ENCODE measurements at places on chromosomes 13 and 19.

DNA sequence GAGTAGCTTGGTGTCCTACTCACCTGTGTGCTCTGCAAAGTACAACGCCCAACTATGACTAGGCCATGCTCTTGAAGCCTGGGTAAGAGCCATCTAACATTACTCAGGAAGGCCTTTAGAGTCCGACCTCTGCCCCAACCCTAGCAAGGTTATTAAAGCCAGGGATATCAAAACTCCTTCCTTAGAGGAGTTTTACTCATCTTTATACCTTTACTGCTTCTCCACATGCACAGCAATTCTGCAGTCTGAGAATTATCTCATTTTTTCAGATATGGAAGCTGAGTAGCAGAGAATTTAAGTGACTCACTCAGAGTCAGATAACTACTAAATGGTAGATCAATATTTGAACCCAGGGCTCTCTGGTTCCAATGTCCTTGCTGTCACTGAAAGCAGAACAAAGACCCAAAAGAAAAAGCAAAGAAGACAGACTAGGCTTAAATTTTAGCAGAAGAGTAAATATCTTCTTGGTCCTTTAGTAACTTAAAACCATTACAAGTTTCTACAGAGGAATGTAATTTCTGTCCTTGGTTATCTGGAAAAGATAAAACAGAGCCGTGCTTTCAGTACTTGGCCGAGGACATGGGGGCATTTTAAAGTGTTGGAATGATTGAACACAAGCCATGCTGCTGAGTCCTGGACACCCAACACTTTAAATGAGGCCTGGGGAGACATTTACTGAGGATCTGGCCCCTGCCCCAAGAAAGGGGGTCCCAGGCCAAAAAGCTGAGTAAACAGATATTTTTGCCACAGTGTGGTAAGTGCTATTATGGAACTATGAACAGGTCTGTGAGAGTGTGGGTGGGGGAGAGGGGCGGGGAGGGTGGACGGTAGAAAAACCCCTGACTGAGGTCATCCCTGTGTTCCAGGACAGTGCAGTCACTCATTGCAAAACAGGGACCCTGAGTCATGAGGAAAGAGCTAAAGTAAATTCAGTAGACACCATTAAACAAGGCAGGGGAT lies 18.4 kb upstream of the KPNA3 start:
- no peak for DNase-seq

DNA sequence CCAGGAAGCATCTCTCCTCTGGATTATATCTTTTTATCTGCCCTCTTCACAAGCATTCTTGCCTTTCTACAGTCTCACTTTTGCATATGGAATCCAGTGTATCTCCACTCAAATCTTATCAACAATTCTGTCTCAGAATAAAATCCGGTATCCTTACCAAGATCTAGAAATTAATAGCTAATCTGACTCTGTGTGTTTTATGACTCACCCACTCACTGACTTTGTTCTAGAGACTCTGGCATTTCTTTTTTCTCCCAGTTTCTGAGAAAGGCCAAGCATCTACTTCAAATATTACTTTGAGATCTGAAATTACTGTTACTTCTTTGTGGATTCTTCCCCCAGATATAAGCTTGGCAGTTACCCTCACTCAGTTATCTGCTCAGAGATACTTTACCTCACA lies 913.5 kb upstream of the ATXN8OS start:
- no peak for DNase-seq

DNA sequence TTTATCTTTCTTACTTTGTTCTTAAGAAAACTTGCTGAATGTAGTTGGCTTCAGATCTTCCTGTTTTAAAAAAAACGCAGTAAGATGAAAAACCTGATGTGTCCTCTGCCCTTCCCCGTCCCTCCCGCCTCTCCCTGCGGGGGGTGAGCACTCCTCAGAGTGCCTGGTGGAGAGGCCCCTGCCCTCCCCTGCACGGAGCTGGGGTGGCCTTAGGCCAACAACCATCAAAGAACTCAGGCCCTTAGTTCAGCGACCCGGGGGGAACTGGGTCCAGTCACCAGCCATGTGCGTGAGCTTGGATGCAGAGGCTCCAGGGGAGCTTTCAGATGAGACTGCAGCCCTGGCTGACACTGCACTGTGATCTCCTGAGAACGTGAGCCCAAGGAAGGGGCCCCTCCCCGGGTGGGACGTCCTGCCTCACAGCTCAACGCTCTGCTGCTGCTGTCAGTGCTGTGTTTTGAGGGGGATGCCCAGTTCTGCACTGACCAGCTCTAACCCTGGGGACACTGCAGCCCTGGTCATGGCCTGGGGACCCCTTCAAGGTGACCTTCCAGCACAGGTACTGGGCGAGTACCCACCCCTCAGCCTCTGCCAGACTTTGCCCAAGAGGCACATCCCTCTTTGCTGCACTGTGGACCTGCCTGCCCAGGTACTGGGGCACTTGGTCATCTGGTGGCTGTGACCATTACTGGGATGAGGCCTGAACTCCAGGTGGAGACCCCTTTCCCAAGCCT lies 42.7 kb downstream of the ANKRD10 start:
- DNase-seq: no peak

GRCh38 chr13:76148374-76148773 lies 512.2 kb downstream of the LMO7 start:
- no peak for DNase-seq

GRCh38 chr19:38072776-38073750 lies 151.0 kb downstream of the DPF1 start:
- no peak for DNase-seq

- no peak for DNase-seq
Observed at GRCh38 chr13:35736876-35737275, 260.4 kb upstream of the MAB21L1 start.

GRCh38 chr13:49633710-49634109 lies 5.4 kb downstream of the ARL11 start:
- no peak for DNase-seq

DNA sequence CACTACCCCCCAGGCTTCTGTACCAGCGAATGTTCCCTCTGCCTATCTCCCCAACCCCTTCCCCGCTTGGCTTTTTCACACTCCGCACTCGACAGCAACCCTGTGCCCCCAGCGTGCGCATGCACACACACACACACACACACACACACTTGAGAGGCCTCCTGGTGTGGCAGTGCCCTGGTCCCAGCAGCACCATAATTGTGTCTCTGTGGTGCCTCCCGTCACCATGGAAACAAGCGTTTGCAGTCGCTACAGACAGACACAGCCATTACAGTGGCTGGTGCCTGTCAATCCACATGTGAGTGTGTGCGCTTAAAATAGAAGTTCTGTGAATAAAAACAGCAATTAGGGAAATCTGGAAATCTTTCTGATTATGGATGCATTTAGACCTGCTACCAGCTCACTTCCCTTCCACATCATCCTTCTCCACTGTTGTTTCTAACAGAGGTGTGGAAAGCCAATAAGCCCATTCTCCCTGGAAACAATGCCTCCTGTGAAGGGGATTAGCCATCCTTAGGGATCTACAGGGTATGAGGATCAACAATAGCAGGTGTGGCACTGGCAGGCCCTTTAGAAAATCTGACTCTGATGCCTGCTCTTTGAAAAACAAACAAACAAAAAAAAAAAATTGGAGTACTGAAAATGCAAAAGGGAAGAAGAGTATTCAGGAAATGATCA lies 146.3 kb downstream of the DCLK1 start:
- DNase-seq: no peak

DNA sequence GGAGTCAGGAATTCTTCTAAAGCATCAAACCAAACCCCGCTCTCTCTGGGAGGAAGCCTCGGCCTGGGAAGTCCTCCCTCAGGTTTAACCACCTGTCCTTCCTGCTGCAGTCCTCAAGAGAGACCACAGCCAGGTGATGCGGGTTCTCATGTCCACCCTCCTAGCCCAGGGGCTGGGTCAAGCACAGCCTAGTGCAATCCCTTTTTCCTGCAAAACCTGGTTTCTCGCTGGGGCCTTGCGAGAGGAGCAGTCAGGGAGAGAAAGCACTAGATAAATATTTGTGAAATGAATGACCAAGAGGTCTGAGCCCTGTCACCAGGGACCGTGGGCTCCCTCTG lies 2.4 kb downstream of the SLC8A2 start:
- no peak for DNase-seq

GRCh38 chr13:114142640-114143490 lies 10.4 kb upstream of the RASA3 start:
- no peak for DNase-seq

- DNase-seq: no peak
Observed at GRCh38 chr13:95745289-95745688, 68.3 kb downstream of the DNAJC3 start.

DNA sequence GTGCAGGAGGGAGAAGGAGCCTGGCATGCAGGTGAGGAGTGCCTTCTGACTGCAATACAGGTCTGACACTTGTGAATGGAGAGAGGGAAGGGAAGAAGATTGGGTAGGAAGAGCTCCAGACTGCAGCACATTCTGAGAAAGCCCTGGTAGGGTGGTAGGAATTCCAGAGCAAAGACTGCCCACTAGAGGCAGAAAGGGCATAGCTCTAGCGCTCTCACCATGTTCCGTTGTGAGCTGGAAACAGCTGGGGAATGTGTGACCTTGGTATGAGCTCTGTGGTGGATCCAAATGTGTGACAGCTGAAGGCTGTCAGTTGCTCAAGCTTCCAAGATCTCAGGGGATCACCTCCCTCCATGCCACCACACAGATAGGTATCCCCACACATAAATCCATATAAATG lies 2.9 kb upstream of the MTUS2 start:
- no peak for DNase-seq

DNA sequence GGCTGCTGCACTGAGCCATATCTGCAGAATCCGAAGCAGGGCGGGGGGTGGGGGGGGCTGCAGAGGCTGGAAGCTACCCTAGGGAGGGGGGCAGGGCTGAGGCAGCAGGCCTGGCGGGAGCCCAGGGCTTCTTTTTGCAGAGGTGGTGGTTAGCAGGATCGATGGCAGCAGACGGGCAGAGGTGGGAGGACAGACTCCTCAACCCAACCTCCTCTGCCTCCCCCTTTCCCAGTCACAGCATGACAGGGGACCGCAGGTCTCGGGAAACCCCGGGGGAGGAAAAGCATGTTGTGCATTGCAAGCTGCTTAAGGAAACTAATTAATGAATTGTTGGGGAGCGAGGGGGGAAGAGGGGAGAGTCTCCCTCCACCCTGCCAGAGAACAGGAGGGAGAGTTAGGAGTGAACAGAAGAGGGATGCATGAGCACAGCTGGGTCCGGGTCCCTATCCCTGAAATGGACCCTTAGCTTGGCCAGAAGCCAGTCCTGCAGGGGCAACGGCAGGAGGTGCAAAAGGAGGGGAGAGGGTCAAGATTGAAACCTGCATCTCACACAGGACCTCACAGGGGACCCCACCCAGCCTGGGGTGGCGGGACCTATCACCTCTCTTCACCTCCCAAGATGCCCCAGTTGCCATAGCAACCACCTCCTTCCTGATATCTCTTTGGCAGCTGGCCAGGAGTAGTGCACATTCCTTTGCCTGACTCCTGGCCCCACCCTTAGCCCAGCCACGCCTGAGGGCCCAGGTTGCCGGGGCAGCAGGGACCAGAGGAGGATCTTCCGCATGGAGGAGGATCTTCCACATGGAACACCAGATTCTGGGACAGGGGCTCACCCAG lies 1.8 kb downstream of the FXYD7 start:
- DNase-seq: no peak

GRCh38 chr19:42250666-42251531 lies 4.0 kb downstream of the ERF start:
- DNase-seq: no peak

DNA sequence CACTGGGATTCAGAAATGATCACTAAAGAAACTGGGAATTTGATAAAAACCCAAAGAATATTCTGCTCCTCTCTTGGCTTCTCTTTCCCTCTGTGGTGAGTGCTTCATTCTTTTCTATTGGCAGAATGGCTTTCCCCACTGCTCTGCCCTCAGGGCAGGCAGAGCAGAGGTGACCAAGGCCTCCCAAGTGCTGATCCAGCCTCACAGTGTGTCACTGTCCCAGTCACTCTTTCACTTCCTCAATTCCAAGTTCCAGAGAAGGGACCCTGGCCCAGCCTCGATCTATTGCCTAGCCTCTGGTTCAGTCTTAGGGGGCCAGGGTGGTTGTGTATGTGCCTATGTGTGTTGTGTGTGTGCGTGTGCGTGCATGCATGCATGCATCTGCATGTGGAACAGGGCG lies 180.6 kb upstream of the TMTC4 start:
- no peak for DNase-seq

DNA sequence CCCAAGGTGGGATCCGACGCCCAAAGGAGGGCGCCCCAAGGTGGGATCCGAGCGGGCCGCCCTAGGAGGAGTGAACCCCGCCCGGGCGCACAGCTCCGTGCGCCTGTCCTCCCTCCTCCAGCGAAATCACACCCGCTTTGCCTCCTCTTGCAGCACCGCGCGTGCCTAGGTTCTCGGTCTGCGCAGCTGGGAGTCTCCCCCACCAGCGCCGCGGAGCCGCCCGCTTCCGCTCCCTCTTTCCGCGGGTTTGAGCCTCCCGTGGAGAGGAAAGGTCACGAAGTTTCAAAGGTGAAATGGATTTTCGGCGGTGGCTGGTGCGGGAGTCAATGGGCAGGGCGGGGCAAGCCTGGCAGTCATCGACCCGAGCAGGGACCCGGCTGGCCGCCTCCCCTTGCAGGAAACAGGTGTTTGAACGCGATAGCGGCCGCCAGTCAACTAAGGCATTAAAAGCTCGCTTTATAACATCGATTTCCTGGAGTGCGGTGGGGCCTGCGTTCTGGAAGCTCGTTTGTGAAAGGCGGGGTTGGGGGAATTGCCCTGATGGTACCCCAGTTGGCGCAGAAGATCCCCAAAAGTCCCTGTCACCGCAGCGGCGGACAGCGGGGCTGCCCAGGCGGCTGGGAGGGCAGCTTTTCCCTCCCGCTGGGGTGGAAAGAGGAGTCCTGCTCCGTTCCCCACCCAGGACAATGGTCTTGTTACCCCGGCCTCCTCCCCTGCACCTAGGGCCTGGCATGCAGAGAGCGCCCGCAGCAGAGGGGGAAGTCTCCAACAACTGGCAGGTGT lies 9.0 kb upstream of the SOX1 start:
- DNase-seq: no peak

- no peak for DNase-seq
Observed at GRCh38 chr13:18948012-18948663, 233.5 kb downstream of the TUBA3C start.

- no peak for DNase-seq
Observed at GRCh38 chr19:34145741-34146202, 26.5 kb upstream of the LSM14A start.

DNA sequence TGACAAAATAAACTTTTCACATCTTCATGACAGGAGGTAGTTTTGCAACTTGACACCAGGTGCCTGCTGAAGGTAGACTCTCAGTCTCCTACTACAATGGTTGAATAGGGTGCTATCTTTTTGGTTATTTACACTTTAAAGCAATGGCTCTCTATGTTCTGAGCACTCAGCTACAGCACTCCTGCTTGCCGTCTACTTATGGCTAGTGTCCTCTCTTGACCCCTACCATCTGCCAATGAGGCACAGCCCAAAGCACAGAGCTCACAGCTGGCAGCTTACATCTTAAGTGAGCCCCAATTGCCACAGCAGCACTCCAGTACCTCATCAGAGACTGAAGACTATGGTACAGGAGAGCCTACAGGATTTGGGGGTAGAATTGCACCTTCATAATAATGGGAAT lies 11.4 kb downstream of the ZNF708 start:
- DNase-seq: no peak
